ENCODE measurements at places on chromosomes 5 and 9.

DNA sequence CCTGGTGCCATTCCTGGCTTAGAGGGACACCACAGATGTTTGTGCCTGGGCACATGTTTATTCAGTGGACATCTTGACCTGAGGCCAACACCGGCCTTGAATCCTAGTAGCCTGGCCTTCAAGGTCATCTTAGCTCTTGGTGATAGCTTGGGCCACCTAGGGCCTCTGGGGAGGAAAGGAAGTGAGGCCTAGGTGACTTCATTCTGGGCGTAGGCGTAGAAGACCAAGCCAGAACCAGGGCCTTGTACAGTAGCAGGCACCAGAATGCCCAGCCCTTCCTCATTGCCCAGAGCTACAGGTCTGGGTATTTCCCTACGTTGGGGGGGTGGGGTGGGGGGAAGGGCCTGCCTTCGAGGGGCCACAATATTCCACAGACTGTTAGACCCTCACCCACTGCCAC, 33.8 kb downstream of the WNK2 start:
- no peak for DNase-seq

DNA sequence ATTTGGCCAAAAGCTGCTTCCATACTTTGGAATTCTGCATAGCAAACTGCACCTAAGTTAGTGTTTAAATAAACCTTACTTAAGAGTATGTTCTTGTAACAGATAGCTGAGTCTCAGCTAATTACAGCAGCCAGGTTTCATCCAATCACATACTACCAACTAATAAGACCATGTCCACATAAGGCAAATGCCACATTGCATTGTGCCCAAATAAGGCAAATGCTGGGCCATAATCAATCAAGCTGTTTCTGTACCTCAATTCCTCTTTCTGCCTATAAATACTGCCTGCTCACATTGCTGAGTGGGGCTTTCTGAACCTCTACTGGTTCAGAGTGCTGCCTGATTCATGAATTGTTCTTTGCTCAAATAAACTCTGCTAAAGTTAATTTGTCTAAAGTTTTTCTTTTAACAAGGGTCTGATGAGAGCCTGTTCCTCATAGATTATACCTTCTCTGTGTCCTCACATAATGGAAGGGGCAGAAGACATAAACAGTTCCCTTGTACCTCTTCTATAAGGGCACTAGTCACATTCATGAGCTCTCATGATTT, 4.4 kb upstream of the OXCT1 start:
- DNase-seq: no peak

GRCh38 chr5:91651704-91652103, 268.6 kb upstream of the ARRDC3 start:
- DNase-seq: no peak

- no peak for DNase-seq
Observed at GRCh38 chr9:91746904-91747303, 203.1 kb downstream of the ROR2 start.

GRCh38 chr5:13356226-13356625, 588.3 kb downstream of the DNAH5 start:
- DNase-seq: no peak

DNA sequence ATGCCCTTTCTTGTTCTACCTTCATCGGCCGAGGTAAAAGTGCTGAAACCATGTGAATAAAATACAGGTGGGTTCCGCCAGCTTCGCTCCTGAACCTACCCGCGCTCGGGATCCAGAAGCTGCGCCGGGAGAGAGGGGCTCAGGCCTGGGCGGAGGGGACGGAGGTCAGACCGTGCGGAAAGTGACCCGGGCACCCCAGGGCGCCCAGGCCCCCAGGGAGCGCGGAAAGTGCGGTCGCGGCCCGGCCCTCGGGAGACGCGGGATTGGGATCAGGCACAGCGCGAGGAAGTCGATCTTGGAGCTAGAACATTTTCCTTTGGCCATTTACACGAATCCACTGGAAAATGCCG, 329 bp downstream of the SYK start:
- DNase-seq: no peak

DNA sequence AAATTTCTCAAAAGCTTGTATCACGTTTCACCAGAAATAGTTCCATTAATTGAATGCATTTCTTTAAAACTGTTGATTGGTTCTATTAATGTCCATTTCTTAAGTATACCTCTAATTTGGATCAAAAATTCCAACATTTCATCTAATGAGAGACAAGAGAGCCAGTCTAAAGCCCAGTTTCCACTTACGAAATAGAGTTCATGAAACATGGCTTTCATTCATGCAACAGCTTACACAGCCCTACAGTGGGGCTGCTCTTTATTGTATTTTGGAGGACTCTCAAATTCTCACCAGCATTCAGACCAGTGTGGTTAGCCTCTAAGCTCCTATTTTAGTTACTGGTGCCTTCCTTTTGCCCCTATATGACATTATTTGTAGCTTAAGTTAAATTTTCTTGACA, 566.9 kb upstream of the RGMB start:
- no peak for DNase-seq

DNA sequence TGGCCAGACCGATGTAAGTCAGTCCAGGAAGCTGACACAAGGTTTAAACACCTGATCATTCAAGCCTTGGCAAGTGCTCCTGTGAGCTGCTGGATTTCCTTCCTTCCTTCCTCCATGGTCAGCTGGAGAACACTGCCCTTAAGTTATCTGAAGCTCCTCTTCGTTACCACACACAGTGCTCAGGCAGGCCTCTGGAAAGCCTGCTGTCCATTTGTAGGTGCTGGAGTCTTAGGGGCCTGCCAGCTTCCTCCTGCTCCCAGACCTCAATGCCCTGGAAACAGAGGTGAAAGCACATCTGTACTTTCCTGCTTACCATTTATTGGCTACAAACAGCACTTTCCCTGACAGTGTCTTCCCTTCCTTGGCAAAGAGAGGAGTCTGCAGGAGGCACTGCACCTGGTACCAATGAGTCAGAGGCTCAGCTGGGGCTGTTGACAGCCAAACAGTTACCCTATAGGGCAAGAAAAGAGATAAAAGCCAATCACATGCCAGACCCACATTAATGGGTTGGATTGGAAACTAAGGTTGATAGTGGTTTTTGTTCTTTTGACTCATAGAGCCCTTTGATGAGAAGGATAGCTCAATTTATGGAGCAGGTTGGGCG, 72.6 kb upstream of the PUM3 start:
- DNase-seq: no peak

- DNase-seq: no peak
Observed at GRCh38 chr5:74993743-74994142, 58.6 kb downstream of the GCNT4 start.

- no peak for DNase-seq
Observed at GRCh38 chr5:53110156-53110555, 599 bp upstream of the MOCS2 start.

DNA sequence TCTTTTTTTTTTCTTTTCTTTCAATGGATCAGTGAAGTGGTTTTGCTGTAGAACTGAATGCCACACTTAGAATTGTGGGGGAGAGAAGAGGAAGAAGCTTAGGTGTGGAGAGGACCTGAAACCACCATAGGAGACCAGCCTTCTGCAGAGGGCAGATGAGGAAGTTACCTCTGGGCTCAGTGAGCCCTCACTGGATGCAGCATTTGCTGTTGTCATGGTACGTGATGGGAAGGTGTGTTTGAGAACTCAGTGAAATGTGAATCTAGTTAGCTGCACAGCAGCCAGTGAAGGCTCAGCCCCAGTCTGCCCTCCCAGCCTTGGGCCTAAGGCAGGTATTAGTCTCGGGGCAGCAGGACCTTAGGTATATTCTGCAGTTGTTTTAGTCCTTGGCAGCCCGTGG, 17.5 kb downstream of the CYFIP2 start:
- no peak for DNase-seq

DNA sequence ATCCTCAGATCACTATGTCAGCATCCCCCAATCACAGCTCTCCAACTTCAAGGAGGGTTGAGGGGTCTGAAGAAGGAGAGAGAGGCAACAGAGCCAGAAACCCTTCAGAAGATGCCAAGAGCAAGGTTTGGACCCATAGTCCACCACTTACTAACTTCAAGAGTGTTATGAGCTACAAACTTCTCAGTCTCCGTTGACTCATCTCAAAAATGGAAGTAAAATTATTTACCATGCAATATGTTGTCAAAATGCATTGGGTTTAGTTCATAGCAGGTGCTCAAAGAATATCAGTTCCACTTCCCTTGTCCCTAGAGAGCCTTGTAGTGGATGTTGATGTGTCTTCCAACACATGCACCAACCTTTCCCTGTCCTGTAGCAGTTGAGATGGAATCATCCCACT, 116.0 kb downstream of the KCNIP1 start:
- DNase-seq: no peak

DNA sequence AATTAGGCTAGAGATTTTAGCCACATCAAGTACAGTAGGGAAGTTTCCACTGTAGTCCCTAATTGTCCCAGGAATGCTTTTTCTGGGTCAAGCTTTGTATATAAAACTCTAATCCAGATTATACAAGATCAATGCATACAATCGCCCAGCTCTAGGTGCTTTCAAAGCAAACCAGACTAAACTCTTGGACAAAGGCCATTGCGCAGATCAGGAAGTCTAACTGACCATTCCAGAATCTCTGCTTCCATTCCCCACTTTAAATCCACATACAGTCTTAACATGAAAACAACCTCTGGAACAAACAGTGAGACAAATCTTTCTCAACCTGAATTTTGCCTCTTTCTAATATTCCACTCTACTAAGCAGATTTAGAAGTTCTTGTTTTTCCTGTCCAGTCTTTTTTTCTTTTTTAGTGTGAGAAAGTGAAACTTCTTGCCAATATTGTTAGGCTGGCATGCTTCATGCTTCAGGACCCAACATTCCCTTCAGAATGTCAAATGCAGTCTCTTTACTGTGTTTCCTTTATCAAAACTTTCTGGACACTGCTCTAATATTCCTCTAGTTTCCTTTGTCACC, 76.1 kb downstream of the ITGA1 start:
- DNase-seq: no peak

GRCh38 chr9:89690334-89690912, 85.6 kb downstream of the GADD45G start:
- no peak for DNase-seq

DNA sequence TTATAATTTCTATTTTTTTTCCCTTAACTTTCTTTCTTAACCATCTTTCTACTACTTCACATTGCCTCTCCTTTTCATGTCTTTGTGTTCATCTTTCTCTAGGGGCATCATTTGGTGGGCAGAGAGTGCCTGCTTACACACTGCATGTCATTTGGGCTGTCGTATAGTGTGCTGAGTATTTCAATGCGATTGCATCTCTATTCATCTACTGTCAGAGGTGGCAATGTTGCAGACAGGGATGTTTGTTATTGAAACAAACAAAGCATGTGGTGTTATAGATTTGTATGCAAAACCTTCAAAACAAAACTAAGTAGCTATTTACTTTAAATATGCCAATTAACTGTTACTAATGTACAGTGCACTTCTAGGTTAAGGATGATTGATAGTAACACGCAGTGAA, 141.1 kb upstream of the MEF2C start:
- DNase-seq: no peak

GRCh38 chr5:15774632-15775031, 274.7 kb downstream of the FBXL7 start:
- no peak for DNase-seq

- DNase-seq: no peak
Observed at GRCh38 chr9:92617951-92618510, 51.9 kb downstream of the IPPK start.

DNA sequence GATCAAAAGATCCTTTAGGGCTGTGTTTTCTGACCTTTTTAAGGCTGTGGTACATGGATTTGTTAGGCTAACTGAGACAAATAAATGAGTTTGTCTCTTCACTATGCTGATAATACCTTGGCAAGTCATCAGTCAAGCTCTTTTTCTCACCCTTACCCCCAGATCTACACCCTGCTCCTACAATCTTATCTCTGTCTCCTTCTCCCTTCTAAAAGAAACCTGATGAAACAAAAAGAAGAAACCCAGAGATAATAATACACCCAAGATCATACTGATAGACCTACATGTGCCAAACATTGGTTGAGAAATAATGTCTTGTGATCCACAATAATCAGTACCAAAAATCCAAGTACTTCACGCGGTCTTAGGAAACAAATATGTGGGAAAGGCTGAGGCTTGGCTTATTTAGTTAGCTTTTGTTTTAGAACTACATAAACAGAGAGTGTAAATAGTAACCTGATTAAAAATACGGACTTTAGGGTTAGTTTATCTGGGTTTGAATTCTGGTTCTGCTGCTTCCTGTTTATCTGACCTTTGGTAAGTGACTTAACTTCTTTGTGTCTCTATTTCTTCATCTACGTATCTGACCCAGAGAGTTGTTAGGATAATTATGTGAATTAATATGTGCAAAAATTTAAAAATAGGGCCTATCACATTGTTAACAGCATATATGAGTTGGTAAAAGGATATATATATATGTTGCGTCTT, 24.8 kb upstream of the PDCD1LG2 start:
- DNase-seq: no peak

DNA sequence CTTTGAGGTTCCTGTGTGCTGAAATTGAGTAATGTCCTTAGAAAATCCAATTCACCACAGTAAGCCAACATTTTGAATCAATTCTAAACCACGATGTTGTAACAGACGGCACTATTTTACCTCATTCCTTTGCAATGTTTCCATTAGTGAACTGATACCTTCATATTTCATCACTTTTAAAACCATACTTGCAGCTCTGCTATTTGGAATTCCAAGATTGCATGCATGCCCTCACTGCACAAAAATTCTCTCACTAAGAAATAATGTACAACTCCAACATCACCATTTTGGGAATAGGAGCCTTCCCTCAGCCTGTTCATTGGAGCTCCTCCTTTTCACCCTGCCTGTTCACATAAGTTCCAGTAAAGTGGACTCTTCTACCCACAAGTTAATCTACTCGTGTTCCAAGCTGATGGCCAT, 74.8 kb upstream of the TGFBR1 start:
- DNase-seq: no peak

- DNase-seq: no peak
Observed at GRCh38 chr9:72600671-72601070, 79.3 kb downstream of the TMC1 start.

DNA sequence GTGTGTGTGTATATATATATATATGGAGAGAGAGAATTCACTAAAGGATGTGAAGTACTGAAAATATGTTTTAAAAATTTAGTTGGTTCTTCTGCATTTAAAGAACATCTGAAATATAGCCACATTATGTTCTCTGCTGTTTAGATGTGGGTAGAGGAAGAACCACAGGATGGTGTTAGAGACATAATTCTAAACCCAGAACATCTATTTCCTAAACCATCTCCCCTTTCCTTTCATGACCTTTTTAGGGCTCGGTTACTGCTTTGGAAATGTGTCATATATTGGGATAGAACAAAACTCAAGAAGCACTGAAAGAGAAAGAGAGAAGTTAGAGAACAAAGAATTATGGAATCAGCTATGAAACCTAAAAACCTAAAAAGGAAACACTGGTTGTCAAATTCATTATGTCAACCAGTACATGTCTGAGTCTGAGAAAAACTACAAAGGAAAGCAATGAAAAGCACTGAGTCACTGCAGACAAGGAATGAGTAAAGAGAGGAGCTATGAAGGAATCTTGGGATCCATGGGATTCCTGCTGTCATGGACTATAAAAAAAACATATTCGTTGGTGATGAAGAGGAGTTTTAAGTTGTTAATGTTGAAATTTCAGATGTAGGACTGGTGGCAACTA, 28.4 kb downstream of the SLC12A2 start:
- no peak for DNase-seq

- no peak for DNase-seq
Observed at GRCh38 chr5:149951138-149951749, 6.7 kb upstream of the PDE6A start.
